Testis (tissue), 5 donors: ENCODE measurements at places on chromosomes 2 and 18.

DNA sequence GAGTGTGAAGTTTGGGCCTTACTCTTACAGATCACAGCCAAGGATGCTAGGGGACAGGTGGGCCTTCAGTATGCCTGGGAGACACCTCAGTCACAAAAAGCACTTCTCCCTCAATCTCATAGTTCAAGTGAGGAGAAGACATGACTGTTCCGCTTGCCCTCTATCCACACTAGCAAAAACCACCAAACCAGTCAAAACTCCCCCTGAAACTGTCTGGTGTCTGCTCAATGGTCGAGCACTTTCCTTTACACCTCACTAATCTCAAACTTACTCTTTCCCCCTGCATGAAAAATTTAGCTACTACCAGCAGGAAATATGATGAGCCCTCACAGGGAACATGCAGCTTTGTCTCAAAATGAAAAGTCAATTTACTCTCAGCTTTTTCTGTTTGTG, 232.2 kb downstream of the TRIB2 start:
- DNase-seq: no peak

DNA sequence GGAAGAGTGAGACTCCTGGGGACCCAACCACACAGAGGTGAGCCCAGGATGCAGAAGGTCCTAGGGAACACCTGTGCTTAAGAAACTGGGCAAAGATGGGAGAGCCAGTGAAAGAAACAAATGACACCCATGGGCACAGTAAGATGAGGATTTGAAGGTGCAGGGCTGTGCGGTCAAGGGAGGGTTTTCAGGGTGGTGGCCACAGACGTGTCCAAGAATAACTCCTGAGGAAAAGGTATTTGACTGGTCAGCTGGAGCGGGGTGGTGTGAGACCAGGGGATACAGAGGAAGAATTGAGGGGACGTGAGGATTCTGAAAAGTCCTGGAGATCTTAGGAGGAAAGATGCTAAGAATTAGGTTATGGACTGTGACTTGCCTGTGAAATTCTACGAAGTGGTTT, 142.9 kb downstream of the TMEM163 start:
- DNase-seq: no peak

- no peak for DNase-seq
These were observed 259.6 kb upstream of the PIK3C3 start for GRCh38 chr18:41695441-41695840.

- DNase-seq: no peak
These were observed 532.1 kb downstream of the SOX11 start for GRCh38 chr2:6224267-6224666.

- no peak for DNase-seq
These were observed 176.5 kb upstream of the DCC start for GRCh38 chr18:52163478-52163877.

- no peak for DNase-seq
These were observed 529.8 kb upstream of the VRK2 start for GRCh38 chr2:57516698-57517340.

- no peak for DNase-seq
These were observed 50.2 kb downstream of the ATIC start for GRCh38 chr2:215361876-215362561.

DNA sequence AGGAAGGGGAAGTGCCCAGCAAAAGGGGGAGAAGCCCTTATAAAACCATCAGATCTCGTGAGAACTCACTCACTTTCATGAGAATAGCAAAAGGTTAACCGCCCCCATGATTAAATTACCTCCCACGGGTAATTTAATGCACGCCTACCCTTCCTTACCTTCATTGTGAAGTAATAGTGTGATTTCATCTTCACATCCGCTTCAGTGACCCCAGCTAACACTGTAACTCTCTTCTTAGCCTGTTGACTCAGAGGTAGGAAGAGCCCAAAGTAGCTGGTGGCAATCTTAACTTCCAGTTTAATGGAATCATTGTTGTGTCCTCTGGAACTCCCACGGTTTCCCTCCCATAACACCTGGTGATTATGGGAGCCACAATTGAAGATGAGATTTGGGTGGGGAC, 120.5 kb downstream of the GULP1 start:
- no peak for DNase-seq

DNA sequence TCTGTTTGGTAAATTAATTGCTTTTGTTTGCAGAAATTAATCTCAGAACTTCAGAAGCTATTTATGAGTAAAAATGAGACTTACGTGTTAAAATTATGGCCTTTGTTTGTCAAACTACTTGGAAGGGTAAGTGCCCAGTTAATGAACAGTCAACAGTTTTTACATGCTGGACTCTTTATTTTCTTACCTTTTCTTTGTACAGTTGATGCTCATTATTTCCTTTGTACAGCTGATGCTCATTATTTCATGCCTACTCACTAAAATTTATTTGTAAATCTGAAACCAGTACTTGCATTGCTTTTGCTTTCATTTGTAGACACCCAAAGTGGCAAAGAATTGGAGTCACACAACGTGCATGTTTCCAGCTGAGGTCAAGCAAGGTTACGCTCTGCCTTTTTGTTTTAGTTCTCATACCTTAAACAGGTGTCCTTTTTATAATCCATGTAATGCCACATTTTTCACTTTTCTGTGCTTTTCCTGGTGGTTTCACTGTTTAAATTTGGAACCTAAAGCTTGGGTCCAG, 13.3 kb downstream of the RIF1 start:
- no peak for DNase-seq

DNA sequence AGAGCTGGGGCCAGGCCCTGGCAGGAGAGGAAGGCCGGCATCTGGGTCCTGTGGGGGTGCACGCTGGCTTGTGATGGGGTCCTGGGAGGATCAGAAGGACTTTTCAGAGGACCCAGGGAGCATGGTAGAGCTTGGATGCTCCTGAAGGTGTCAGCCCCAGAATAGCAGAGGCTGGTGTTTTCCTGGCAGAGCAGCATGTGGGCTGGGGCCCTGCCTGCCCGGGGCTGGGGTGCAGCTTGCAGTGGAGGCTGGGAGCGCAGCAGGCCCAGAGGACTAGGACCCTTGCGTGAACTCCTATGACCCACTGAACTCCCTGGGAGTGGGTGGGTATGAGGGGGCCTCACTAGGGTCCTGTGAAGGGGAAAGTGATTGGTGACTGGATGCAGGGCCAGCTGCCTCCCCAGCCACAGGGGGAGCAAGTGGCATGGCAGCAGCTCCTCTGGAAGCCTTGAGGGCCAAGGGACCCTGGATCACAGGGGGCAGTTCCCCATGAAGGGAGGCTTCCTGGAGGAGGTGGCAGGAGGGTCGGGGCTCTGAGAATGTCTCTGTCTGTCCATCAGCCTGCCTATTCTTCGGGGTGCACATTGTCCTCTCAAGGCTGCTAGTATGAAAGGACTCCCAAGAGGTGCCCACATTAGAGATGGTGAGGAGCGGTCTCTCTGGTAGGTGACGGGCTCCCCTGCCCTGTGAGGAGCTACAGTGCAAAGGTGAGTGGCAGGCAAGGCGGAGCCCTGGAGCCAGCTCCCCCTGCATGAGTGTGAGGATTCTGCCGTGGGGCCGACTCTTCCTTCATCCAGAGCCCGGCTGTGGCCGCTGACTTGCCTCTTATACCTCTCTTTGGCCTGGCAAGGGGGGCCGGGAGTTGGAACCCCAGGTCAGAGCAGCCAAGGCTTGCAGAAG, 249.0 kb downstream of the DYSF start:
- DNase-seq: no peak

- DNase-seq: peak; percentile 84
These were observed 997 bp upstream of the TGIF1 start for GRCh38 chr18:3448838-3449511.

DNA sequence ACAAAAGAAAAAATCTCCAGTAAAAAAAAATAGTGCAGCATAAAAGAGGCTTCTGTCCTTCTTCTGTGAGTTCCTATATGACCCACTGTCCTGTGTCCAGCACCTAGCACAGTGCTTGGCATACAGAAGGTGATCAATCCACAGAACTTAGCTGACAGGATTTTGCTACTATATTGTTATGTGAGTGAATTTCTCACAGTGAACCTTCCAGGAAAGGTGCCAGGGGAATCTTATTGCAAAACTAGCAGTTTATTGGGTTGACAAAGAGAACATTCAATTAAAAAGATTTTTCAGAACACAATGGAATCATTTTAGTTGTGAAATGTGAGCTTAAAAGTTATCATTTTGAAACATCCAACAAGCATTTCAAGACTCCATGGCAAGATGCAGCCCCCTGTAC, 12.4 kb upstream of the TRIB2 start:
- DNase-seq: no peak

- no peak for DNase-seq
These were observed 9.7 kb downstream of the TMEM18 start for GRCh38 chr2:667332-667999.

DNA sequence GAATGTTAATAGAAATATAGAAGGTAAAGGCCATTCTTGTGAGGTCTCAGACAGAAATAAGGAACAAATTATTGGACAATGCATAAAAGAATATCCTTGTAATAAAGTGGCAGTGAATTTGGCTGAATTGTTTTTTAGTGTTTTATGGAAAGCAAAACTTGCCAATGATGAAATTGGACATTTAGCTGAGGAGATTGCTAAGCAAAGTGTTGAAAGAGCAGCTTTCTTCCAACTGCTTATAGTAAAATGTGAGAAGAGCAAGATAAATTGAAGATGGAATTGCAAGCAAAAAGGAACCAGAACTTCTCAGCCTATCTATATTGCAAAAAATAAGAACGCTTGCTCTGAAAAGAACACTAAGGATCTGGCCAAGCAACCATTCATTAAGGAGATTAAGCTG, 245.7 kb downstream of the MREG start:
- DNase-seq: no peak

DNA sequence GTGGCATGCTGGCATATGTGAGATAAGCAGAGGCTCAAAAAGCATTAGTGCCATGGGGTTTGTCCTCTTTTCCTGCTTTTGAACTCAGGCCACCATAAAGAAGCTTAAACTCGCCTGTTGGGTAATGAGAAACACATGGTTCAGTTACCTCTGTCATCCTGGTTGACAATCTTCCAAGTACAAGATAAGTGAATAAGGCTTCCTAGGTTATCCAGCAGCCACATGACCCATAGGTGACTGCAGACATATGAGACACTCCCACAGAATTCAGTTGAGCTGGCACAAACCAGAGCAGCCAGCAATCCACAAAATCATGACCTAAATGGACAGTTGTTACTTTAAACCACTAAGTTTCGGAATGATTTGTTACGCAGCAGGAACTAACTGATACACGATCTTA, 97.3 kb downstream of the TACR1 start:
- DNase-seq: no peak

- peak; percentile 59 for DNase-seq
These were observed 102.8 kb upstream of the CTDP1 start for GRCh38 chr18:79576686-79577351.

GRCh38 chr2:121644715-121645114, 4.5 kb downstream of the CLASP1 start:
- DNase-seq: no peak

- no peak for DNase-seq
These were observed 16.6 kb downstream of the SMC6 start for GRCh38 chr2:17736989-17737388.

DNA sequence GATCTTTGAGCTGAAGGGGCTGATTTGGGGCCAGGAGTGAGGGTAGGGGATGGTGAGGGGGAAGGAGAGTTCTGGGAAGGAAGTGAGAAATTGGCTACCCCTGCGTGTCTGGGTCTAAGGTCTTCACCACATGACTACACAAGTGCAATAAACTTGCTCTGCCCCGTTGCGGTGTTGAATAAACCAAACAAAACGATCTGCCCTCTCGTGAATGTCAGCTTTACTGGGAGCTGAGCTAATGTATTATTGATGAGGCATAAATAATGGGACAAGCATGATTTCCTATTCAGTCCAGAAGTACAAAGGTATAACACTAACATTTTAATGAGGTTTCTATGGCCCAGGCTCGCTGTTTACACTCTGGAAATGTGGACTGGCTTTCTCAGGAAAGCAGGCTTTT, 8.0 kb upstream of the CFAP221 start:
- no peak for DNase-seq

GRCh38 chr18:63253014-63253413, 66.6 kb downstream of the BCL2 start:
- no peak for DNase-seq

DNA sequence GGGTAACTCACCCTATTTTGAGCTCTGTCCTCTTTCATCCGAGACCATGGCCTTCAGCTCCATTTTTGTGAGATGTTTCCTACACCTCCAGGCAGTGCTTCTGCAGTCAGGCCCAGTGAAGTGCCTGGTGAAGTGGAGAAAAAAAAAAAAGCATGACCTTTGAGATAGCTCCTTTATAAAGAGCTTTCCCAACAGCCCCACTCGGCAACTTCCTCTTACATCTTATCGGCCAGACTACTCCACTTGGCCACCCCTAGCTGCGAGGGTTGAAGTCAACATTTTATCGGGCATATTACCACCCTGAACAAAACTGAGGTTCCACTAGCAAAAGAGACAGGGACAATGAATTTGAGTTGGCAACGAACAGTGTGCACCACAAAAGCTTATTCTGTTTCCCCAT, 124.8 kb upstream of the RNF152 start:
- DNase-seq: no peak

GRCh38 chr2:203600286-203600685, 65.2 kb upstream of the RAPH1 start:
- DNase-seq: no peak

- no peak for DNase-seq
These were observed 380.8 kb upstream of the ACVR2A start for GRCh38 chr2:147463881-147464520.

DNA sequence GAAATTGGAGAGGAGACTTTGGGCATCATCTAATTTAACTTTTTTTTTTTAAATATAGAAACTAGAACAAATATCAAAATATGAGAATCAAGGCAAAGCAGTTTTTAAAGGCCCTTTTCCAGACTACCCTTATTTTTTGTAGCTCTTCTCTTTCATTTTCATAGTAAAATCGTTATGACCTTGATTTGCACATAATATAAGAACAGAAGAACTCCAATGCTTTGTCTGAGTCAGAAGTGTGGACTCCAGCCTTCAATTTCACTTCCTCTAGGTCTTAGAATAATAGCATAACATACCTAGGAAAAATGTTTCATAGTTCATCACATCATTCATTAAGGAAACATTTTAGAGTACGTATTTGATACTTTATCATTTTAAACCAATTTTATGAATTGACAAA, 74.4 kb downstream of the ANKRD12 start:
- DNase-seq: no peak

DNA sequence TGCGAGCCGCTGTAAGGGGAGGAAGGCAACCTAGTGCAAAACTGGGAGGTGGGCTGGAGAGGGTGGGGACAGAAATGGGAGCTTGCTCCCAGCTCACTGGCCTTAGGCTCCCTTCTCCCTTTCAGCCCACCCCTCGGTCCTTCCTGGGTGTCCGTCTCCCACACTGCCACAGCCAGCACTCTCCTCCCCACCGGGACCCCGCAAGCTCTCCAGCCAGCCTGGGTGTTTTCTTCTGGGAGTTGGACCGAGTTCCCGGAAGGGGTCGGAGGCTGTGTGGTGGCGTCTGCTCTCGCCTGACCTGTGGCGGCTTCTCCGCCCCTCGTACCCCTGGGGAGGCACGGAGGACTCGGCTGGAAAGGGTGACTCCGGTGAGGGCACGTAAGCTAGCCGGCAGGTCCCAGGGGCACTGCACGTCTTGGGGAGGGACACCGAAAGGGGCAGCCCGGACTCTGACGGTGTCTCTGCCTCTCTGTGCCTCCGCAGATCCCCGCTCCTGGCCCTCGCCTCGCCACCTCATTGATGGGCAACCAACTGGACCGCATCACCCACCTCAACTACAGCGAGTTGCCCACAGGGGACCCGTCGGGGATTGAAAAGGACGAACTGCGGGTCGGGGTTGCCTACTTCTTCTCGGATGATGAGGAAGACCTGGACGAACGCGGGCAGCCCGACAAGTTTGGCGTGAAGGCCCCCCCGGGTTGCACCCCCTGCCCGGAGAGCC, 1.1 kb downstream of the LRATD1 start:
- DNase-seq: peak; percentile 17

GRCh38 chr2:80591233-80591632, 286.7 kb upstream of the LRRTM1 start:
- no peak for DNase-seq
